ENCODE measurements at places on chromosomes 11 and 22. TPM values are rescaled to one million over a fixed set of nuclear protein-coding genes. Genes with fewer than 3 reads are reported as not detected.

Gene PACSIN3
- 16.6 TPM for total RNA-seq

Gene TUBA8
- total RNA-seq, result 0.66 TPM

Gene TRPC6
- total RNA-seq, result 0.66 TPM

Gene PIH1D2
- 1.0 TPM for total RNA-seq

Gene GRAP2
- not detected for total RNA-seq

Gene OLFML1
- 0.72 TPM for total RNA-seq

Gene SCGB1A1
- total RNA-seq, result not detected

Gene GLYAT
- total RNA-seq, result not detected

Gene RAG1
- 0.57 TPM for total RNA-seq

Gene HPS4
- total RNA-seq, result 34.8 TPM

Gene TRMT112
- 197 TPM for total RNA-seq

Gene TEX54
- total RNA-seq, result not detected

Gene OR5P2
- not detected for total RNA-seq

Gene GCAT
- 27.8 TPM for total RNA-seq

Gene GAL
- 0.72 TPM for total RNA-seq

Gene NAALADL1
- total RNA-seq, result 11.0 TPM

Gene NCAM1
- total RNA-seq, result 4.6 TPM
